Eye (tissue), 1 donor: ENCODE measurements at places on chromosomes 5 and 9.

GRCh38 chr9:88950341-88951154 is 40.7 kb upstream of the S1PR3 start:
- peak; percentile 66 for DNase-seq

DNA sequence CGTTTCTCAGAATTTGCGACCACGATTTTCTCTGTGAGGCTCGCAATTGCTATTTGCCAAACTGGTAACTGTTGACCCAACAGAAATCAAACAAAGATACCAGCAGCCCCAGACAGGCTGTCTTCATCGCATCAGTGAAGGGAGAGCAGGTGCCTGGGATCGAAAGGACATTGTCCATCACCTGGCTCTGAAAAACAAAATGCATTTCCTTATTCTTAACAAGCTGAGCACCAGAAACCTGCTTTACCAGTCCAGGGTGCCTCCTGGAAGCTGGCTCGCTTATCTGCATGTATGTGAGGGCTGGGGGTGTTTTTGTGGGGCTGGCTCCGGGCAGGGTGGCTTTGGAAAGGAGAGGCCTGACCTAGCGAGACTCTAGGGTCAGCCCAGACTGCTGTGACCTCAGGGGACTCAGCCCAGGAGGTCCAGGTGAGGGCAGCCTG is 24.7 kb downstream of the WWC1 start:
- peak; percentile 78 for DNase-seq

DNA sequence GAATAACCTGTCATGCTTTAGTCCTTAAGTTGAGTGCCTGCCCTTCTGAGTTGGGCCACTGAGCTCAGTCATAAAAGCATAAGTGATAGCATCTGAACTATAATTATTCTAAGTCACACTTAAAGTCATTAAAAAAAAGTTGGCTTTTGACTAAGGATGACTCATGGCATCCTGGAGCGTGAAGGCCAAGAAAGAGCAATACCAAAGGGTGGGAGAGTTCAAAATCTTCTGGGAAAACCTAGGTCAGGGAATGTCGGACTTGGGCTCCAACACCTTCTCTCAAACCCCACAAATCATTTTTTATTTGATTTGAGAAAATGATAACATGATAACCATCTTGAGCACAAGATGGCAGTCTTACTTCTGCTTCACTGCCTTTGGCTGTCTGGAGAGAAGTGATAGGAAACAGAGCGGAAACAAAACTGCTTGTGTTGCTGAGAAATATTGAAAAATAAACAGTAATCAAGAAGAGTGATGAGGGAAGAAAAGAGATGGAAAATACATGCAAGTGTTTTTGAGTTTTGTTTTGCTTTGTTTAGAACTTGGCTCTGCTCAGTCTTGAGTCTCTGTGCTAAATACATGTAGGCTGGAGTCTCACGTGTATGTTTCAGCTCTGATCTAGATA is 16.9 kb upstream of the NTRK2 start:
- peak; percentile 22 for DNase-seq

GRCh38 chr5:4348423-4348822 is 752.8 kb downstream of the IRX1 start:
- DNase-seq, result no peak

- no peak for DNase-seq
These were observed 59.5 kb downstream of the CDC42SE2 start for GRCh38 chr5:131323378-131323777.

- DNase-seq, result no peak
These were observed 31.9 kb downstream of the GNA14 start for GRCh38 chr9:77616191-77616590.

DNA sequence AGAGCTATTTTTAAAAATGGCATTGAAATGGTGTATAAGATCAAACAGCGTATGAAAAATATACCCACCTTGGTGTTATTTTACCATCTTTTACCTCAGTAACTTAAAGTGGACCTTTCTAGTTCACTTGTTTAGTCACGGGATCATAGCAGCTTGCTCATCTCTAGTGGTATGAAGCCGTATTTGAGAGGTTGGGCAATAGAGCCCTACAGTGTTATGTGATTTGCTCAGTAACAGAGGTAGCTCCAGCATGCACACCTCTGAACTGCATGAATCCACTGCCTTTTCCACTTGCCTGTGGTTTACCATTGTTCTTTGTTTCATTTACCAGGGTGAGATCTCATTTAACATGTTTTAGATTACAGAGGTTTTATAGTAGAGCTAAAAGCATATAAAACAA is 134.4 kb downstream of the ATG10 start:
- DNase-seq, result no peak
